Tibial nerve (tissue), 4 donors: ENCODE measurements at places on chromosomes 6 and 20. TPM values are rescaled to one million over a fixed set of nuclear protein-coding genes. Genes with fewer than 3 reads are reported as not detected.

The BNIP5 gene
- total RNA-seq, result not detected

The CLDN20 gene
- total RNA-seq, result 2.9 TPM

The TRIM40 gene
- not detected for total RNA-seq

DNA sequence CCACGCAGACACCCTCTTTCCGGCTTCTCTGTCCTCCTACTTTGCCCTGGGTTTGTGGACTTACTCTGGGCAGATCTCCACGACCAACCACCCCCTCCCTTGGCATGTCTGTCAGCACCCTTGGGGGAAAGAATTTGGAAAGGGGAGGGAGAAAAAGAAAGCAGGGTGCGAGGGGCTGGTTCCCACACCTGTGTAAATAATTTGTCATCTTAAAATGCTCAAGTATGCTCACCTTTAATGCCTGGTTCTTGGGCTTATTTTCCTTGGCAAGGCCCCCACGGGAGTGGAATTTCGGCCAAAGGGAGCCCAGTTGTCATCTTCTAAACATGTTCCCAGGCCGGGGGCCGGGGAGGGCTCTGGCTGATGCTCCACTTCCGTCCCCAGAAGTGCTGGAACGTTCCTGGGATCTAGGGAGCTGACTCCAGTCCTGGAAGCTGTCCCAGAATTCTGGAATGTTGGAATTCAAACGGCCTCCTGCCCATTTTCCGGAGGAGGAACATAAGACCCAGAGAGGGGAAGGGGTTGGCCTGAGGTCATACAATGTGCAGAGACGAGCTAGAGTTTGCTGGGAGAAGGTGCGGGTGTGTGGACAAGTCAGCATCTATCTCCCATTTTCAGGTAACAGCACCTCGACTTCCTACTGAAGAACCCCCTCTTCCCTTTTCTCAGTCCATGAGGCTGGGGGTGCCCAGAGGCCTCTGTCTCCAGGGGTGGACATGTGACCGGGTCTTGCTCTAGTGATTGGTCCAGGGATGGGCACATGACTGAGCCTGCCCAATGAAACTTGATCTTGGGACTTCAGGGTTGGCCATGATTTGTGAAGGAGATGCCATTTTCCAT lies 122.3 kb downstream of the CEBPB start:
- H3K4me3 ChIP-seq, result no peak overlapping the region
- H3K36me3 ChIP-seq, result no peaks in the 10 kb centered on the region
- H3K27ac ChIP-seq, result peak overlapping the region; percentile 93

DNA sequence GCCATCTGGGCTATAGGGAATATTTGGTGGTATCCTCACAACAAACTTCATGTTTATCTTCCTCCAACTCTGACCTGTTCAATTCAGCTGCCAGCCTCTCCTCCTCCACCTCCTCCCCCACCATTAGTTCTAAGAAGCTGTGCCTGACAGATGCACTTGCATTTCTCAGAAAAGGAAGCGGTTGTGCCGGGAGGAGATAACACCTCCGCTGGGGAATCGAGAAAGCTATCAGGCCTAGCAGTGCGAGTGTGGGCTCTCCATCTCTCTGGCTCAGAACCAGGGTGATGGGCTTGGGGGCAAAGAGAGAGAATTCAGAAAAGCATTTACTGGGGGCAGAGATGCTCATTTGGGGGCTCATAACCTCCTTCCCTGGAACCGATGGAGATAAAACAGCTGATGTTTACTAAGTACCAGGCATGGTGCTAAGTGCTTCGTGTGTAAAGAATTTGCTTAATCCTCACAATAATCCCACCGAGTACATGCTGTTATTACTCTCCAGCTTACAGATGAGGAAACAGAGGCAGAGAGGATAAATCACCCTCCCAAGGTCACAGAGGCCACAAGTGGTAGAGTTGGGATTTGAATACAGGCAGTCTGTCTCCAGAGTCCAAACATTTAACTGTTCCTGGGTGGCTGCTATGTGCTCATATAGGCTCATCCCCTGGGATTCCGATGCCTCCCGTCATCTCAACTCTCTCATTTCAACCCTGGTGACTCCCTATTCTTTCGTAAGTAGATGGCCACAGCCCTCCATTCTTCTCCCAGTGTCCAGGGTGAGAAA lies 38.3 kb downstream of the COX4I2 start:
- peaks cover 99% of the 10 kb centered on the region for H3K4me1 ChIP-seq
- no peaks in the 10 kb centered on the region for H3K27me3 ChIP-seq
- DNase-seq, result no peak
- H3K4me3 ChIP-seq, result no peak overlapping the region

GRCh38 chr6:52497652-52498408 lies 77.7 kb downstream of the EFHC1 start:
- no peak overlapping the region for H3K4me3 ChIP-seq
- no peaks in the 10 kb centered on the region for H3K36me3 ChIP-seq
- no peaks in the 10 kb centered on the region for H3K27me3 ChIP-seq

GRCh38 chr6:158185729-158186456 lies 17.7 kb downstream of the GTF2H5 start:
- H3K36me3 ChIP-seq, result peaks cover 48% of the 10 kb centered on the region
- no peak overlapping the region for H3K27ac ChIP-seq
- H3K27me3 ChIP-seq, result no peaks in the 10 kb centered on the region
- H3K4me3 ChIP-seq, result no peak overlapping the region
- no peaks in the 10 kb centered on the region for H3K4me1 ChIP-seq

DNA sequence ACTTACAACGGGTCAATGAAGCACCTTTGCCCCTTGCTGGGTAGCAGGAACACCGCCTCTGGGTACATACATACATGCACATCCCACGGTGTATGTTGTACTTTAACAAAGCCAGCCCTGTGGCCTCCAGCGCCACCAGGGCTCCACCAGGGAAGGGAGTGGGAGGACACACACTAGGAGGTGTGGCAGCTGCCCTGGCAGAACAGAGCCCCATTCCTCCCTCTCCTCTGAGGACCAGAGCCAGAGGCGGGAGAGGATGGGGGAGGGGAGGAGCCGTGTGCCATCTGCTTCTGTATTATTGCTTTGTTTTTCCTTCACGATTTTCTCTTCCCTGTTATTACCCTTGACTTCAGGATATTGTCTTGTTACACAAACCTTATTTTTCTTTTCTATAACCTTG lies 105.8 kb upstream of the TRAF3IP2 start:
- no peaks in the 10 kb centered on the region for H3K4me1 ChIP-seq
- no peak for DNase-seq
- H3K27ac ChIP-seq, result peak overlapping the region; percentile 49
